Renal cortical epithelial cell (primary cell): ENCODE measurements at places on chromosomes 5 and 9.
A peak's percentile ranks its signal among the peaks of the same experiment; 100 is the strongest.

DNA sequence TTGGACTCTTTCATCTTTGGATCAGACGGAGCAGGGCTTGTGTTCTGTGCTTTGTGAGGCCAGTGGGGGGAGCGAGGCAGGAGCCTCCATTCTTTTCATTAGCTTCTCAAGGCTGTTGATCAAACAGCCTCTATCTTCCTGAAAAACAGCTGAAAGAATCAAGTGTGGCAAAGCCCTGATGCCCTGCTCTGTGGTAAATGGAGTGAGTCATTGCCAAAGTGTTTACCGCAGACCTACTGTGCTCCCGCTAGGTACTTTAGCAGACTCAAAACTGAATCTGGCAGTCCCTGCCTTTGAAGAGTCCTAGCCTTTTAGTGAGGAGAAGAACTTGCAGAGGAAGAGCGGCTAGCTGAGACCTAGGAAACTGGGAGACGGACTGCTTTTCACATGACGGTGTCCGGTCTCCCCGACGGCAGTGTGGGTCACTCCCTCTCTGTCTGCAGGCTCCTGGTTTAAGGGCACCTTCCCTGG is 3.3 kb downstream of the ANKRD33B start:
- peak; percentile 70 for DNase-seq

GRCh38 chr5:63456279-63456678 is 506.0 kb downstream of the HTR1A start:
- peak; percentile 50 for DNase-seq

- DNase-seq: peak; percentile 84
Observed at GRCh38 chr5:170745481-170746071, 37.9 kb upstream of the GABRP start.

DNA sequence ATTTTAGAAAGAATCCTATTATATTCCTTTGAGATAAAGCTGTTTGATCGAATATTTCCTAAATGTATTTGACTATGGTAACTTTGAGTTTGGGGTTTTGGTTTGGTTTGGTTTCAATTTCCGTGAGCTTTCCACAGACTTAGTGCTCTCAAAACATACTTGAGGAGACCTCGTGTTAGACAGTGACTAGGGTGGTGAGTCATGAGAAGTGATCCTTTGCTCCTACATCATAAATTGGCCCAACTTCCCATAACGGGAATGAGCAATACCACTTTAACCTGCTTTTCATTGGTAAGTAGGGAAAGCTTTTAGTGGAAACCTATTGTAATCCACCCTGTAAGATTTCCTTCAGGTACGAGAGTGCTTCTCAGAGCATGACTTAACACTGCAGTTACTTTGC is 3.8 kb upstream of the RASEF start:
- peak; percentile 79 for DNase-seq

GRCh38 chr5:121945261-121945660 is 16.5 kb upstream of the SRFBP1 start:
- no peak for DNase-seq

DNA sequence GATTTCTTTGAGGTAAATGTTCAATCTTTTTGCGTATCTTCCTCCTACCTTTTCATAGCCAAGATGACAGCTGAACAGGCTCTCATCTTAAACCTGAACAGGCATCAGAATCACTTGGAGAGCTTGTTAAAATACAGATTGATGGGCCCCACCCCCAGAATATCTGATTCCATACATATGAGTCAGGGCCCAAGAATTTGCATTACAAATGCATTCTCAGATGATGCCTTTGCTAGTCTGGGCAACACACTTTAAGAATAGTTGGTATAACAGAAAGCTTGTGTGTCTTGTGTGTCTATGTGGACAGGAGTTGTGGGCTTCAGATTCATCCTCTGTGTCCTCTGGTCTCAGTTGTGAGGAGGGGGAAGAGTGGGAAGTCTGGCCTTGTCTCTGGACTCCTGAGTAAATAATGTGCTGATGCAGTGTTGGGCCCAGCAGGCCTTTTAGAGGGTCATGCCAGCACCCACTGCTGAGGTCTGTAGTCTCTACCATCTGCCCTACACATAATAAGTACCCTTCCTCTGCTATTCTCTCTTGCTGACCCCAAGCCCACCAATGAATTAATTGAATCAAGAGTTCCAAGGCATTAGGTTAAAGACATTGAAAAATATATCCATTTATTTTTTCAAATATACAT is 43.1 kb downstream of the PTCD2 start:
- peak; percentile 85 for DNase-seq

DNA sequence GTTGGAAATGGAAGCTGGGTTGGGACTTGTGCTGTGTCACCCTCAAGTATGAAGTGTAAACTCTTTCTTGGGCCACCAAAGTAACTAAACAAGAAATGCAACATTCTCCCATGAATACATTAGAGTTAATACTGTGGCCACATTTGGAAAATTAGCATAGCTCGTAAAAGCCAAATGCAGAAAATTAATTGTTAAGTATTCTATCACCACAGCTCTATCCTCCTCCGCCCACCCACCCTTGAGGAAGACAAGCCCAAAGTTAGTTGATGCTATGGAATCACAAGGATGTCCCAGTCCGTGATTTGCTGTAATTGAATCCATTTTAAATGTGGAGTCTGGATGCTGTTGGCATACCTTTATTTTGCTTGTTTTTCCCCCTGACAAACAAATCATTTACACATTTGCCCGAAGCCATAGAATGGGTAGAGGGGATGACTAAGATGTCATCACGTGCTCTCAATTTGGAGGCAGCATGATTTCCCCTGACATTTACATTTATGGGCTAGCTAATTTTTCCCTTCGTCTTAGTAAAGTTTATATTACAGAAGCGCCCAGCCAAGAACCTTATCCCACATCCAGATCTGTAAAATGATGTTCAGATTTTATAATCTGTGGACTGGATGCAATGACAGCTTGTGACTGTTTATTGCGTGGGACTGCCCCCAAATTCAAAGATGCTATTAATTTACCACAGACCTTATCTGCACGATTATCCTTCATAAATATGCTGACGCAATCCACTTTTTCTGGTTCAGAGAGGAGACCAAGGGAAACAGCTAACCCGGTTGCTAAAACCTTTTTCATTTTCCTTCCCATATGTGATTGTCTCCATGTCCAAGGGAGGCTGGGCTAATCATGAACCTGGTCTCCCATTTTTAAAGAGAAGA is 3.7 kb downstream of the MSX2 start:
- DNase-seq: no peak

- DNase-seq: no peak
Observed at GRCh38 chr5:135012951-135013391, 21.1 kb downstream of the PITX1 start.

DNA sequence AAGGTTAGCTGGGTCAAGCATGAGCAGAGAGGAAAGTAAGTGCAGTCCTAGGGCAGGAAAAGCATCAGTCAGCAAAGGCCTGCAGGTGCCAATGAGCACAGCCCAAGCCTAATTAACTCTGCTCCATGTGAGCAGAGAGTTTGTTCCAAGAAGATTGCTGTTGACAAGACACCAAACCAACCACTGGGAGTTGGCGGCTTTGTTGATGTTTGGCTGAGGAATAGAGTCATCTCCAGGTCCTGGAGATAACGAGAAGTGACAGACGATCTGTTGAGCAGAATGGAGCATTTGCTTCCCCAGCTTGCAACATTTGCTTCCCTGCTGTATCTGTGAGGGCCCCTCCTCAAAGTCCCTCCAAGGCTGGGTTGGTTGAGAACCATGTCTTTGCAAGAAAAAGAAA is 68.2 kb downstream of the FAM114A2 start:
- DNase-seq: no peak
